ENCODE measurements at places on chromosomes 4 and X.

GRCh38 chrX:51931566-51932150 is 38.2 kb downstream of the MAGED1 start:
- DNase-seq: no peak

GRCh38 chr4:104138116-104138515 is 356.6 kb downstream of the CXXC4 start:
- DNase-seq: no peak

GRCh38 chr4:12723849-12724447 is 760.2 kb downstream of the RAB28 start:
- DNase-seq: no peak

- DNase-seq: no peak
These were observed 54.2 kb downstream of the C4orf50 start for GRCh38 chr4:5964030-5964429.

GRCh38 chr4:156798438-156798837 is 173.2 kb downstream of the PDGFC start:
- no peak for DNase-seq

DNA sequence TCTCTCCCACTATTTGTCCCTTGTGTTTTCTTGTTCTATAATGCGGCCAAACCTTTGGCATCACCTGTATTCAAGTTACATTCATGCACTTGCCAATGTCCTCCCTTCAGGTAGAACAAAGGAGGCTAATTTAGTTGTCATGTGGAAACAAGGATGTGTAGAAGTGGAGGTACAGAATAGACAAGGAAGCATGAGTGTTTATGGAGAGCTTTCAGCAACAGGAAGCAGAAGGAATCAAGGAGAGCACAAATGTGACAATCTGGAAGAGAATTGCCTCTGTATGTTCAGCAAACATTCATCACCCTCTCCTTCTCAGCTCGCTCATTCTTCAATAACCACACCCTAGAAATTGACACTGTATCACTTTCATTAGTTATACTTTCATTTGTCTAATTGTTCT is 103.4 kb downstream of the SLC7A11 start:
- no peak for DNase-seq

DNA sequence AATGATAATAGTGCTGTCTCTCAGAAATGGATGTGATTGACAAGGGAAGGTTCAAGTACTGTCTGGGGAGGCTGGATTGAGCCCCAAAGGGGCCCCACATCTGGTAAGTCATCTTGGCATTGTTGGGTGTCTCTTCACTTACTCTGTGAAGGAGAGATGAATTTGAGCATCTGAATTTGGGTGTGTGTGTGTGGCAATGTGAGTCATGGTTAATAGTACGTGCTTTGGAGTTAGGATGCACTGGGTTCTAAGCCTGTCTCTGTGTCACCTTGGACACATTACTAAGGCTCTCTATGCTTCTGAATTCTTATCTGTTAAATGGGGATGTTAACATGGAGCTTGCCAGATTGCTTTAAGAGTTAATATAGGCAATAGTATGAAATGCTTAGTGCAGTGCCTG is 80.4 kb downstream of the FRAS1 start:
- DNase-seq: no peak

DNA sequence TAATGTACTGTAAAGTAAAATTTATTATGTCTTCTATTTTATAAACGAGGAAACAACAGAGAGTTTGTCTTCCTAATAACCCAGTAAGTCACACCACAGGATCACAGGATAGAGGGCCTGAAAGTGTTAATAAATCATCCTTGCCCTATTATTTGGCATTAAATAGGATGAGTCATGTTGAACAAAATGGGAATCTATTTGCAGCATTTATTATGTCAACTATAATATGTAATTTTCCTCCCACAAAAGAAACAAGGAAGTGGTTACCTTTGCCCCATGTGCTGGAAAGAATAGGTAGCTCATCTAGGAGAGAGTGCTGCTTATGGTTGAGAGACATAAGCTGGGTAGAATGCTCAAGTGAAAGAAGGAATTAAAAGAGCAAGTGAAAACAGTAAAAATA is 237.6 kb upstream of the NDST3 start:
- no peak for DNase-seq

- no peak for DNase-seq
These were observed 11.7 kb downstream of the MORF4L2 start for GRCh38 chrX:103674531-103675454.

- no peak for DNase-seq
These were observed 35.6 kb downstream of the GEMIN8 start for GRCh38 chrX:13994104-13994503.

- DNase-seq: no peak
These were observed 67.2 kb upstream of the SHISA3 start for GRCh38 chr4:42330002-42330592.

DNA sequence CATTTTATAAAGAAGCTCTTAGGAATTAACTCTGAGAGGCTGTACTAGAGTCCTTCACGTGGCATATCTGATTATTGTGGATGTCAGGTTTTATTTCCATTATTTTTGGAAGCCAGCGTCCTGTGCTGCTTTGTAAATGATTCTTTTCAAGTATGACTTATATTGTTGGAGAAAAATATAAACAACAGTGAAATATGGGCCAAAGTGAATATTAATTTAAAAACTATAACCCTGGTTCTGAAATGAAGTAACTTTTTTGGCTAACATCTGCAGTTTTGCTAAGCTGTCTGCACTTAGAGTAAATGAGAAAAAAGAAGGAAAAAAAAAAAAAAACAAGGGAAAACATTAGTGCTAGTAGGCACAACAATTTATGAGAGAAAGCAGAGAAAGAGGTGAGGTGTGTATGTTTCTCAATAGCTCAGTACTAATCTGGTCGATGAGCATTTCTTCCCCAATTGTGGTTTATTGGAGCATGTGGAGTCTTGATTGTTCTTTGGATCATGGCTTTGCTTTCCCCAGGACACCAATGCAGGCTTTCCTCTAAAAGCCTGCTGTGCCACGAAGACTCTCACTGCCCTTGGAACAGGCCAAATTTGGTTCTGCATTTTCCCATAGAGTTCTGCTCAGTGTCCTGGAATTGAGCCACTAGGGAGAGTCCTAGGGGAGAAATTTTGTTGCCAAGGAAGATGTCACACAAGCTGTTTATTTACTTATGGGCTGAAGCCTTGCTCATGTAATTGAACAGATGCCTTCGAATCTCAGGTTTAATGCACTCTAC is 273.3 kb downstream of the DKK2 start:
- no peak for DNase-seq

DNA sequence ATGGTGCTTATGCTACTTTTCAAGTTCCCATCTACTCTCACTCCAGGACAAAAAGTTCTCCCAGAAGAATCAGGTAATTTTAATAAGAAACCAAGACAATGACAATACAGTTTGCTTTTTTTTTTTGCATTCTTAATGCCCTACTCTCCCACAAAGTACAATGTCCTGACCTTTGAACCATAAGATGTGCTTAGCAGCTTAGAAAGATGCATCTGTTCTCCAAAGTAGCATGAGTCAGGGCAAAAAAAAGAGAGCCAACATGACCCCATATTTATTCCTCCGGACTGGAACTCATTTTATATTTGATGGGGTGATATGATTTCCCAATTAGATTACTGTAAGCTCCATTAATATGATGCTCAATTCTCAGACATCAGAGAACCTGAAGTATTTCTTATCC is 16.5 kb upstream of the PDCL2 start:
- no peak for DNase-seq

GRCh38 chrX:115709039-115709438 is 148.1 kb downstream of the PLS3 start:
- DNase-seq: no peak

GRCh38 chr4:33923469-33923868 is 2320.8 kb downstream of the ARAP2 start:
- no peak for DNase-seq

DNA sequence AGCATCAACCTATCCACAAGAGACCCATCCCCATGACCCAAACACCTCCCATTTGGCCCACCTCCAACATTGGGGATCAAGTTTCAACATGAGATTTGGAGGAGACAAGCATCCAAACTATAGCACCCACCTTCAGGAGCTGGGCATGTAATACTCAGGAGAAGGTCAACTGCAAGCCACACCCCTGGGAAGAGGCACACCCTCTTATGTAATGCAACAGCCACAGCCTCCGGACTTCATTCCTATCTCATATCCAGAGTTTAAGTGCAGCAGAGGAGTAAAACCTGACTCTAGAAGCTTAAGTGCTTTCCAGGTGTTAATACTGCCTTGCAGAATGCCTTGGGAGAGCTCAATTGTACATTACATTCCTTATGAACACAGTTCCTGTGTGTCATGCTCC is 197.4 kb downstream of the PTTG2 start:
- no peak for DNase-seq

- no peak for DNase-seq
These were observed 44.6 kb upstream of the VEGFC start for GRCh38 chr4:176837169-176837895.

DNA sequence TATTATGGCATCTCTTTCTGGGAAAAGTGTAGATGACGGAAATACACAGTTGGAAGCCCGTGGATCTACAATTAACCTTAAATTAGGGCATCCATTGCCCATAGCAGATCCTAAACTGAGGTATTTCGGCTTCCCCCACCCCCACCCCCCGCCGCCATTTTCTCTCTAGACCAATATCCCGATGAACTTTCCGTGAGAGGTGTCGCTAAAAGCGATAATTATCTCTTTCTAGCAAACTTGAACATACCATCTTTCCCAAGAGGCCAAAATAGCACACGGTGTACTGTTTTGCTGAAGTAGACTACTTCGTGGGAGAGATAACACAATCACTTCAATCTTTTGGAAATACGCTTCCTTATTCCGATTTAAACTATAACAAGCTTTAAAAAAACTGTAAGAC is 554 bp downstream of the KLHL15 start:
- no peak for DNase-seq

- DNase-seq: no peak
These were observed 8.4 kb downstream of the UBE2K start for GRCh38 chr4:39706334-39706733.

- no peak for DNase-seq
These were observed 84.8 kb downstream of the TMEM164 start for GRCh38 chrX:110087485-110088356.

DNA sequence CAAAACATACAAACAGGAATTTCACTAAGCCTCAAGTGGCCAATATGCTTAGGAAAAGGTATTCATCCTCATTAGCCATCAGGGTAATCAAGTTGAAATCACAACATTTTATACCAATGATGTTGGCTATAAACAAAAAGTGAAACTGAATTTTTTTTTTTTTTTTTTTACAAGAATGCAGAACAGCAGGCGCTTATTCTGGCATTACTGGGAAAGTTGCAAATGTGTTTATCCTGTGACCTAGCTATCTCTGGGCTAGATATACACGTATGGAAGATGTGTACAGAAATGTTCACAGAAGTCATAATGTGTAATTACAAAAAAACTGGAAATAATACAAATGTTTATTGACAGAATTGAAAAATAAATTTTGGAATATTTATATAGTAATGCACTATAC is 1430.4 kb upstream of the TENM3 start:
- no peak for DNase-seq

- no peak for DNase-seq
These were observed 129.9 kb downstream of the SPRY1 start for GRCh38 chr4:123526511-123526910.

DNA sequence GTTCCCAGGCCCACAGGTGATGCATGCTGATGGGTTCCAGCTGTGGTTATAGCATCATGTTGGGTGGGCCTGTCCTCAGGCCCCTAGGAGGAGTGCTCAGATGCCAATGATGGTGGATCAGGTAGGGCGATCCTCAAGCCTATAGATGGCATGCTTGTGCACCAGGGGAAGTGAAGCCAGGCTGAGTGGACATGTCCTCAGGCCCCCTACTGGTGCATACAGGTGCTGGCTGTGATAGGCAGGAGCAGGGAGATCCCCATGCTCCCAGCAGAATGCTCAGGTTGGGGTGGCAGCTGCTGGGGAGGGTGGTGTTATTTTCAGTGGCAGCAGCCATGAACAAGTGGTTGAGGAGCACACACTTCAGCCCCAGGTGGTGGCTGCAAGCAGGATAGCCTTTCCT is 96.0 kb downstream of the SMARCA1 start:
- no peak for DNase-seq

DNA sequence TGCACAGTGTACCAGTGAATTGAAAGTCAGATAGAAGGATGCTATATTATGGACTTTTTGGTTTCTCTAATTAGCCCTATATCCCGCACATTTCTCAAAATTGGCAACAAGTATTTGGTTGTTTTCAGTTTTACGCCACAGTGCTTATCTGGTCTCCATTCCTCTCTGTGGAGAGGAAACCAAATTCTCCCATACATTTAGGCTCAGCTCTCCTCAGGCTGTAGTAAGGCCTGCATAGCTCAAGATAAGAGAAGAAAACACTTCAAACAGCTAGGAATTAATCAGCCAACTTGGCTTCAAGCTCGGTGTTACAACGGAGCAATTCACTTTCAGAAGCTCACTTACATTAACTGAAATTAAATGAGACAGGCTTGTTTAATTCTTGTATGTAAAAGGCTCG is 263.2 kb downstream of the PDHA2 start:
- DNase-seq: no peak

GRCh38 chr4:163165217-163166017 is 1.3 kb downstream of the NAF1 start:
- no peak for DNase-seq

DNA sequence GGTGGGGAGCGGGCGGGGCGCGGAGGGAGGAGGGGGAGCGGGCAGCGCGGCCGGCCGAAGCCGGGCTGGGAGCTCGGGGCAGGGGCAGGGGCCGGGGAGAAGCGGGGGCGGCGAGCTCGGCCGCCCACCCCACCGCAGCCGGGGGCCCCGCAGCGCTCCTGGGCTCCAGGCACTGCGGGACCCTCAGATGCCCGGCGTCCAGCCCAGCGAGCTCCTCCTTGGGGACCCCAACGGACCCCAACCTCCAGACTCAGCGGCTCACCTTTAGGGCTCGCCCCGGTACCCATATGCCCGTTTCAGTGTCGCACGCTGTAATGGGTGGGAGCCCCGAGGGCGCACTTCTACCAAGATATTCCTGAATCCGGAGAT is 357 bp upstream of the ADGRG2 start:
- no peak for DNase-seq

DNA sequence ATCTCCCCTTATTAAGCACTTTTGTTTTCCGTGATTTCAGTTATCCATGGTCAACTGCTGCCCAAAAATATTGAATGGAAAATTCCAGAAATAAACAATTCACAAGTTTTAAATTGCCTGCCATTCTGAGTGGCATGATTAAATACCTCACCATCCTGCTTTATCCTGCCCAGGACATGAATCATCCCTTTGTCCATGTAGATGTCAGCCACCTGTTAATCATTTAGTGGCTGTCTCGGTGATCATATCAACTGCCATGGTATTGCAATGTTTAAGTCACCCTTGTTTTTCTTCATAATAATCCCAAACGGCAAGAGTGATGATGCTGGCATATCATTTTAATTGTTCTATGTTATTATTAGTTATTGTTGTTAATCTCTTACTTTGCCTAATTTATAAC is 79.8 kb upstream of the LHFPL1 start:
- no peak for DNase-seq

GRCh38 chrX:113586281-113586898 is 745.8 kb upstream of the AMOT start:
- DNase-seq: no peak

- DNase-seq: no peak
These were observed 22.5 kb downstream of the RWDD4 start for GRCh38 chr4:183636503-183636902.

Data from stimulated activated CD8-positive, alpha-beta memory T cell treated with anti-CD3 and anti-CD28 coated beads, Interleukin-4, amount 100 ng/mL, for 1 hour (primary cell).